ENCODE measurements at places on chromosomes 3 and 15.
A peak's percentile ranks its signal among the peaks of the same experiment; 100 is the strongest.

- H3K27ac ChIP-seq, result no peak overlapping the region
- H3K4me3 ChIP-seq, result no peak overlapping the region
- no peaks in the 10 kb centered on the region for H3K4me1 ChIP-seq
- no peak for DNase-seq
- no peaks in the 10 kb centered on the region for H3K27me3 ChIP-seq
These were observed 188.8 kb upstream of the PRICKLE2 start for GRCh38 chr3:64414043-64414442.

- H3K4me3 ChIP-seq, result no peak overlapping the region
- no peaks in the 10 kb centered on the region for H3K36me3 ChIP-seq
- H3K27ac ChIP-seq, result no peak overlapping the region
- no peaks in the 10 kb centered on the region for H3K4me1 ChIP-seq
These were observed 28.0 kb upstream of the TMOD3 start for GRCh38 chr15:51801391-51801835.

GRCh38 chr3:14431452-14431916 is 29.1 kb downstream of the SLC6A6 start:
- no peaks in the 10 kb centered on the region for H3K27me3 ChIP-seq
- no peaks in the 10 kb centered on the region for H3K4me1 ChIP-seq
- no peak for DNase-seq
- H3K27ac ChIP-seq, result peak overlapping the region; percentile 60
- H3K36me3 ChIP-seq, result no peaks in the 10 kb centered on the region

- no peak for DNase-seq
- no peak overlapping the region for H3K4me3 ChIP-seq
- no peaks in the 10 kb centered on the region for H3K4me1 ChIP-seq
- no peaks in the 10 kb centered on the region for H3K27me3 ChIP-seq
- no peak overlapping the region for H3K27ac ChIP-seq
- H3K36me3 ChIP-seq, result no peaks in the 10 kb centered on the region
These were observed 30.5 kb upstream of the NOX5 start for GRCh38 chr15:68983961-68984481.

DNA sequence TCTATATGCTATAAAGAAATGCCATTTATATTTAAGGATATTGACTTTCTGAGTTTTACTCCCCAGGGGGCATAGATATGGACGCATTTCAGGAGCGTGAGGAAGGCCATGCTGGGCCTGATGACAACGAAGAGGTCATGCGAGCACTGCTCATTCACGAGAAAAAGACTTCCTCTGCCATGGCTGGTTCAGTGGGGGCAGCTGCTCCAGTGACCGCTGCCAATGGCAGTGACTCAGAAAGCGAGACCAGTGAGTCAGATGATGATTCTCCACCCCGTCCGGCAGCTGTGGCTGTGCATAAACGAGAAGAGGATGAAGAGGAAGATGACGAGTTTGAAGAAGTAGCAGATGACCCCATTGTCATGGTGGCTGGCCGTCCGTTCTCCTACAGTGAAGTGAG is 38.4 kb downstream of the GTF2E1 start:
- no peaks in the 10 kb centered on the region for H3K27me3 ChIP-seq
- H3K4me1 ChIP-seq, result peaks cover 6% of the 10 kb centered on the region
- no peak for DNase-seq

- H3K36me3 ChIP-seq, result no peaks in the 10 kb centered on the region
- no peak overlapping the region for H3K27ac ChIP-seq
- no peak for DNase-seq
- H3K27me3 ChIP-seq, result no peaks in the 10 kb centered on the region
- no peak overlapping the region for H3K4me3 ChIP-seq
These were observed 586.1 kb downstream of the MECOM start for GRCh38 chr3:169077394-169077906.

Measured in sigmoid colon (tissue), 7 donors.